ENCODE measurements at places on chromosomes 6 and 20. TPM values are rescaled to one million over a fixed set of nuclear protein-coding genes. Genes with fewer than 3 reads are reported as not detected.

The RAB32 gene
- 21.7 TPM for total RNA-seq

GRCh38 chr6:112197636-112198035, 56.7 kb downstream of the LAMA4 start:
- H3K27ac ChIP-seq, result no peak overlapping the region
- H3K27me3 ChIP-seq, result no peaks in the 10 kb centered on the region
- no peaks in the 10 kb centered on the region for H3K4me1 ChIP-seq
- H3K36me3 ChIP-seq, result no peaks in the 10 kb centered on the region
- H3K4me3 ChIP-seq, result no peak overlapping the region

DNA sequence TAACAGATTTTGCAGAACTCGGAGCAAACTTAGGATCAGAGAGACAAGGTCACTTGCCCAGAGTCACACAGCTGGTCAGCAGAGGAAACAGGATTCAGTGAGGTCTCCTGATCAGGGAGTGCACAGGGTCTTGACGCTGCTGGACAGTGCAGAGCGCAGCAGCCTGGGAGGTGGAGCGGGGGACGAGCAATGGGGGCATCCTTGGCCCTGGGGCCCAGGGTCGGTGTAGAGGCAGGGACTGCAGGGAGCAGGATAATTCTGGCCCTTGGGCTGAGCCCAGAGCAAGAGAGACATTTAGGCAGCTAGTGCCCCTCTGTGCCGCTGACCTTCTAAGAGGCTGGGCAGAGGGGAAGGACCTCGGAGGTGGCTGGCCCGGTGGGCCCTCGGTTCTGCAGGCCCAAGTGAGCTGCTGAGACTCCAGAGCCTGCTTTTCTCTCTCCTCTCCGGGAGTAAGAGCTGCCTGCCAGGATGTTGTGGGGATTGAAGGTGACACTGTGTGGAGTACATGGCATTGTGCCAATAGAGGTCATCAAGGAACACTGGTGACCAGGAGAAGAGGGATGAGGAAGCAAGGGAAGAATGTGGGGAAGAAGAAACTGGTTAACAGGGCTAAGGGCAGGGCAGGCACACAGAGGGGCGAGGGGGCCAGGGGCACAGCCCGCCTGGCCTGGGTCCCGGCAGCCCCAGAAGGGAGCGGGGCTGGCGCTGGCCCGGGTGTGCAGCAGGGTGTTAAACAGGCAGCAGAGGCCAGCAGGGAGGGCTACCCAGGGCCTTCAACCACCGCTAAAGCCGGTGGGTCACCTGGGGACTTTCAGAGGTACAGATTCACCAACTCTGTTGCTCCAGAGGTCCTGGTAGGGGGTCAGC, 122.0 kb downstream of the AGPAT4 start:
- no peak overlapping the region for H3K4me3 ChIP-seq
- H3K27ac ChIP-seq, result no peak overlapping the region
- no peaks in the 10 kb centered on the region for H3K36me3 ChIP-seq
- no peaks in the 10 kb centered on the region for H3K4me1 ChIP-seq
- H3K27me3 ChIP-seq, result no peaks in the 10 kb centered on the region

- peaks cover 33% of the 10 kb centered on the region for H3K36me3 ChIP-seq
- no peak overlapping the region for H3K27ac ChIP-seq
- H3K27me3 ChIP-seq, result no peaks in the 10 kb centered on the region
- no peak overlapping the region for H3K4me3 ChIP-seq
- DNase-seq, result no peak
Observed at GRCh38 chr6:52515219-52515960, 61.5 kb downstream of the TRAM2 start.

The PERP gene
- total RNA-seq, result 53.1 TPM
